EH (cell line): ENCODE measurements at places on chromosomes 3 and 15.

GRCh38 chr15:70356919-70357318 lies 259.2 kb upstream of the TLE3 start:
- DNase-seq = peak; percentile 23

DNA sequence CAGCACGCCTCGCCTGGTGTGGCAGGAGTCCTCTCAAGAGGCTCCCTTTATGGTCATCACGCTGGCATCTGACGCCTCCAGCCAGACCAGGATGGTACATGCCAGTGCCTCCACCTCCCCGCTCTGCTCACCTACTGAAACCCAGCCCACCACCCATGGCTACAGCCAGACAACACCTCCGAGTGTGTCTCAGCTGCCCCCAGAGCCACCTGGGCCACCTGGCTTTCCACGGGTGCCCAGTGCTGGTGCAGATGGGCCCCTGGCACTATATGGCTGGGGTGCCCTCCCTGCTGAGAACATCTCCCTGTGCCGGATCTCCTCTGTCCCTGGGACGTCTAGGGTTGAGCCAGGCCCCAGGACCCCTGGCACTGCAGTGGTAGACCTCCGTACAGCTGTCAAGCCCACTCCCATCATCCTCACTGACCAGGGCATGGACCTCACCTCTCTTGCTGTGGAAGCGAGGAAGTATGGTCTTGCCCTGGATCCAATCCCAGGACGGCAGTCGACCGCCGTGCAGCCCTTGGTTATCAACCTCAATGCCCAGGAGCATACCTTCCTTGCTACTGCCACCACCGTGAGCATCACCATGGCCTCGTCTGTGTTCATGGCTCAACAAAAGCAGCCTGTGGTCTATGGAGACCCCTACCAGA lies 19.9 kb upstream of the APEH start:
- DNase-seq = no peak

GRCh38 chr3:126699011-126699410 lies 5.0 kb upstream of the CHCHD6 start:
- DNase-seq = no peak

DNA sequence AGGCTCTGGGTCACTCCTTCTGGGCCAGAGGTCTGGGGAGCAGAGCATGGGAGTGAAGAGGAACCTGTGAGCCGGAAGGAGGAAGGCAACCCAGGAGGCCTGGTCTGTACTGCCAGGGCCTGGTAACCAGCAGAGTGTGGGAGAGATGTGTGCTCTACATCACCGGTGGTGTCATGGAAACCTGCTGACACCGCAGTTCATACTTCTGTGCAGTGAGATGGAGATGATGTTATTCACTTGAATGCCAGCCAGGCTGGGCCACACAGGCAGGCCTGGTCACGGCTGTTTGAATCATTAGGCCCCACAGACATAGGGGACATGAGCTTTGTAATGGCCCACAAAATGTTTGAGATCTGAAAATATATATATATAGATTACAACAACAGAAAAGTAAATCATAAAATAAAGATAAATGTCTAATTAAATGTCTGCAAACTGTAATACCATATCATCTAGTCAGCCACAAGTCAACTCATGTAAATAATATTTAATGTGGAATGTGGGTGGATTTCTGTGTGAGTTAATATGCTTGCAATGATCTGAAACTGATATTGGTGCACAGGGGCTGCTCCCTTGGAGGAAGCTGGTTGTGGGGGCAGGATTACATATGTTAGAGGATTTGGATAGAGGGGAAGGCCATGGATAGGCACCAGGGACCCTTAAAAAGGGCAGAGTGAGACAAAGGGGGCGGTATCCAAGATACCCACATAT lies 108.5 kb upstream of the PFN2 start:
- DNase-seq = peak; percentile 94

GRCh38 chr3:126245811-126246727 lies 65.7 kb upstream of the ALDH1L1 start:
- DNase-seq = peak; percentile 71

- DNase-seq = no peak
These were observed 5.5 kb upstream of the COLQ start for GRCh38 chr3:15527031-15527459.

DNA sequence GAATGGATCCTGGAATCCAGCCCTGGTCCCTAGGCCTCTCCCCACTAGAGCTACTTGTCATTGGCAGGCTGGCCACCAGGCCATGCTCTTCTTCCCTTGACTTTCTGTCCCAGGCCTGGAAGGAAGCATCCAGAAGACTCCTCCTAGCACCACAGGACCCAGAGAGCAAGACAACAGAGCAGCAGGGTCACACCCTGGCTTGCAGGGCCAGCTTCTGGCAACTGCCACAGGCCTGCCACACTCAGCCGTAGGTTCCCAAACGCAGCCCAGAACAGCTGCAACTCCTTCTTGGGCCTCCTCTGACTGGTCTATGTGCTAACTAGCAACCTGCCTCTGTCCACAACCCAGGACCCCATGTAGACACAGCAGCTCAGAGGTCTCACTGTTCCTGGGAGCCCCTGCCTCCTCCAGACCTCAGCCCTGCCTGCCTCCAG lies 36.8 kb upstream of the RPL32 start:
- DNase-seq = no peak

GRCh38 chr3:74883690-74884089 lies 269.2 kb upstream of the CNTN3 start:
- peak; percentile 1 for DNase-seq

DNA sequence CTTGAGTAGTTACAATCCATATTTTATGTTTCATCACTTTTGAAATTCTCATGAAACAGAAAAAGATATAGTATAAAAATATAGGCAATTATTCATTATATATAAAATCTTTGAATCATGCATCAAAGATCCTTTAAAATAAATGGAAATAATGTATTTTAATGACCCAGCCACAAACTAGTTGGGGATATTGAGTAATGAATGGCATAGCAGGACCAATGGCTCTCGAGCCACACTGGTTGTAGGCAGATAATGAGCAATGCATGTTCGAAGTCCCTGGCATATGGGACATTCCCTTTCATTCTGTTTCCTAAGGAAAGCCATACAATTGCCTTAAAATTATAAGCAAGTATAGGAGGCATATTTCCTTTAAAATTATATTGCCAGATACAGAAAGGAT lies 107.4 kb upstream of the IL12A start:
- no peak for DNase-seq

GRCh38 chr3:32325927-32326326 lies 65.7 kb upstream of the CMTM7 start:
- DNase-seq = no peak

GRCh38 chr15:80970658-80971057 lies 19.0 kb downstream of the MESD start:
- no peak for DNase-seq

- no peak for DNase-seq
These were observed 2.1 kb downstream of the PODXL2 start for GRCh38 chr3:127630811-127631714.

DNA sequence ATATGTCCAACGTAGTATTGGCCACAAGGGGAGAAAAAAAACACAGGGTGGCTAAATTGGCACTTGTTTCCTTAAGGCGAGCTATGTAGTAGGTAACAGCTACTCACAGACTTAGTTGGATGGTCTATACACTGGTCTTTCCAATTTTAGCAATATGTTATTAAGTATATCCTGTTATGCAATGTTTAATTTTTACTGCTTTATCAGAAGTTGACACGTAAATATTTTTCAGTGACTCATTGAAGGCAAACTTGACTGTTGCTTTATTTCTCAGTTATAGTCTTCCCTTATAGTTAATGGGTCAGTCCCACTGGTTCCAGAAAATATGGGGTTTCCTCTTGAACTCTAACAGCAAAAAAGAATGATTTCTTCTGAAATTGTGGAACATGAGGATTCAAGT lies 46.5 kb downstream of the ADPGK start:
- DNase-seq = peak; percentile 18

- DNase-seq = no peak
These were observed 67.7 kb downstream of the CHRNA7 start for GRCh38 chr15:32098033-32098432.

- DNase-seq = no peak
These were observed 17.9 kb upstream of the SLC2A2 start for GRCh38 chr3:171044384-171044783.

DNA sequence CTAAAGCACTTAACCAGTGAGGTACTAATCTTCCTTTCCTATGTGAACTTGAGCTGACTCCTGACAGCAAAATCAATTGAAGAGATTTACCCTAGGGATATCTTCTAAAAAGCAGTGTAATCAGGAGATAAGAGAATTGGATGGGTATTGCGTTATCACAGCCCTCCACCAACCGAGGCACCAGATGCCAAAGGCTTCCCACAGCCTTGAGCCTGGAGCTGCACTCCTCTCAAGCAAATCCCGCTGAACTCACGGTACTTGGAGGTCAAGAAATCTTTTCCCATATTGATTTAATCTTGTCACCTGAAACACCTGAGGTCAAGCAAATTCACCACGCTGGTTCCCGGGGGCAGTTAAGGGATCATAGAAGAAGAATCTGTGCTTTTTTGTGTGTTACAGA lies 346.8 kb downstream of the TBL1XR1 start:
- DNase-seq = no peak

- DNase-seq = no peak
These were observed 28.9 kb upstream of the PTX3 start for GRCh38 chr3:157407769-157408168.

DNA sequence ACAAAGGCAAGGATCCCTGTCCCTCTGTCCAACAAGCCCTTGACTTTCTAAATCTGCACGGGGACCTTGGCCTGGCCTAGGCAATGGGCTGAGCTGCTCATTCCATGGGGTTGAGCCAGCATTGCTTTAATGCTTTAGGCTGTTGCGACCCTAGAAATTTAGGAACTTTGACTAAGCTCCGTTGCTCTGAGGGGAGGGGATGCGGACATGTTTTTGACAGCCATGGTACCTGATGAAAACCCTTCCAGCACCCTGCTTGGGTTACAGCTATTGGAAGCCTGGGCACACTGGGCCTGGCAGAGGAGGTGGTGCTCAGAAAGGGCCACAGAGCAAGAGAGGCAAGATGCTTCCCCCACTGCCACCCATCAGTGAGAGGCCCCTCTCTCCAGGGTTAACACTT lies 37.1 kb downstream of the SYNM start:
- DNase-seq = no peak

GRCh38 chr3:150736316-150736719 lies 26.7 kb downstream of the SIAH2 start:
- DNase-seq = no peak

- DNase-seq = peak; percentile 72
These were observed 317.5 kb upstream of the SLCO3A1 start for GRCh38 chr15:91535856-91536500.

GRCh38 chr15:91227117-91227516 lies 127.1 kb downstream of the SV2B start:
- DNase-seq = no peak

DNA sequence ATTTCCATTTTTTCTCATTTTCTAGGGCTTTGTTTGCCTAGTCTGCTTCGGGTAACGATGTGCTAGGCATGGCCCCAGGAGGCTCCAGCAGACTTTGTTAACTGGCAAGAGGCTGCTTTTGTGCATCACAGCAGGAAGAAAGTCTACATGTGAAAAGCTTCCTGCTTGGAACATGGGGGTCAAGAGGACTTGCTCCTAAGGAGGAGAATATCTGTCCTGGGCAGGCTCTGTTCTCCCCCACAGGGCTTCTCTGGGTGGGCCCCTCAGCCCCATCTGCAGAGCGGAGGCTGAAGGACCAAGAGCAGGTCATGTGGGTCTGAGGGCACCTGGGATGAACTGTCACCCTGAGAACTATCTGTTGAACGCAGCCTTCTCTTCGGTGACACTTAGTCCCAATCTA lies 94.7 kb downstream of the CCNL1 start:
- no peak for DNase-seq

DNA sequence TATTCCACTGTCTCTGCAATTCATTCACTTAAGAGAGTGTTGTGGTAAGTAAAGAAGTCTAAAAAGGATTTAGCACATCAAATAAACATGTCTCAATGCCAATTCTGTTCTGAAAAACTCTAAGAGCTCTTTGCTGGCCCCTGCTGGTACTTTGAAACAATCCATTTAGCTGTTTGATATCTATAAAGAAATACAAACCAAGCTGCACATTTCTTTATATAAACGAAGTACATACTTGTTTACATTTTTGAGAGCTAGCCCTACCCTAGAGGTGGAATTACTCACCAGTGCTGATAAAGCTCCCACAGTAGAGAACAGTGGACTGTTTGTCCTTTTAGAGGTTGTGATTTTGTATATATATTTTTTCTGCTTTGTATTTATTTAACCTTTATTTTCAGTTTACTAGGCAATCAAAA lies 75.5 kb downstream of the NEDD4 start:
- peak; percentile 90 for DNase-seq

GRCh38 chr3:14126887-14127505 lies 2.1 kb downstream of the TMEM43 start:
- DNase-seq = no peak

DNA sequence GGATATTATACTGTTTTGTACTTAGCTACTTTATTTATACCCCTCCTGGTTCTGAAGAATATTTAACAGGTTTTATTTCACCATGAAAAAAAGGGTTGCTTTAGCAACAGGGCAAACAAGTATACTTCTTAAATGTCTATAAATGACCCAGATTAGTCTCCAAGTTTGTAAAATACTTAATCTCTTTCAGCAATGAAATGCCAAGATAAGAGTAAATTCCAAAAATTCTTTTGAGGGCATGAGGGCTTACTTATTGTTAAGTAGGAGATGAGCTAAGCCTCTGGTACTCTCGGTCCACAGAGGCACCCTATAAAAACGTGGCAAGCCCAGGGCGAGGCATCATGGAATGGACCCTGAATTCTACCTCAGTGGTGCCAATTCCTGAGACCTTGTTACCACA lies 264.8 kb upstream of the NSMCE3 start:
- DNase-seq = peak; percentile 2

GRCh38 chr3:32349184-32349583 lies 42.5 kb upstream of the CMTM7 start:
- no peak for DNase-seq
